ENCODE measurements at places on chromosomes 3 and 15.
A peak's percentile ranks its signal among the peaks of the same experiment; 100 is the strongest.

DNA sequence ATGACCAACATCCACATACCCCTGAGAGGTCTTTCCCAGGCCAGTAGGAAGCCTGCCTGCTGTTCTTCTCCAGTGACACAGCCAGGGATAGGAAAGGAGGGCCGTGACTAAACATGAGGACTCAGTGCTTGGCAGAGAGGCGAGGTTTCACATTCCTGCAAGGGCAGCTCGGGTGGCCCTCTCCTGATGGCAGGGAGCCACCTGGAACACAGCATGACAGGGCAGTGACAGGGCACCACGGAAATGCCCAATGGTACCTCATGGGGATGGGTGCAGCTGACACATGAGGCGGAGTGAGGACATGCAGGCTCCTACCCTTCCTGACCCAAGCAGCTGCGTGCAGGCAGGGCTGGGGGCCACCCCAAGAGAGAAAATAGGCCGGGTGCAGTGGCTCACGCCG is 7.4 kb upstream of the TGM5 start:
- DNase-seq = no peak

DNA sequence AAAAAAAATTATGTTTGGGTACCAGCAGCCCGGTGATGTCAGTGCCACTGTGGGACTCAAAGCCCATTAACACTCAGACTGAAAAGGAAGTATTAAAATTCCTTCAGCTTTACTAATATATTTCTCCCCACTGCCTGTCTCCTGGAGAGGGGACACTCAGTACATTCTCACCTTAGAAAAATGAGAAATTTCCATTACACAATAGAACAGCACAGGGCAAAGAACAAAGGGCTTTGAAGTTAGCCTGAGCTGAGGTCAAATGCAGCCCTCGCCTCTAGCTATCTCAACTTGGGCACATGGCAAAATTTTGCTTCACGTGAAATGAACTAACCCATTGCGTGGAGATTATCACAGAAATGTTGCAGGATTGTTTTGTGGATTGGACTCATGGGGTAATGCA is 80.8 kb downstream of the RARB start:
- DNase-seq = peak; percentile 27

DNA sequence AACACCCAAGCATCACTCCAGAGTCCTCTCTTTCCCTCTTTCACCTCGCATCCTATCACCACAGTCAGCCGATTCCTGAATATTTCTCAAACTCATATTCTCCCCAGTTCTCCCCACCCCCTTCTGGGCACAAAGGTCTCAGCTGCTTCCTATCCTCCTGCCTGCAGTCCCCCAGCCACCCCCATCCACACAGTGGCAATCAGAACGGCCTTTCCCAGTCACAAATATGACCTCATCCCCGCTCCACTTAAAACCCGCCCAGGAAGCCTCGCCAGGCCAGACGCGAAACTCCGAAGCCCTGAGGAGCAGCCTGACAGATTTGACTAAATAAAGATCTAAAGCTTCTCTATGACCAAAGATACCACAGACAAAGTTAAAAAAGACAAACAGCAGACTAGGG is 49.9 kb upstream of the LINGO1 start:
- no peak for DNase-seq

GRCh38 chr3:24067483-24067882 is 122.4 kb downstream of the NR1D2 start:
- no peak for DNase-seq

GRCh38 chr3:68485051-68485450 is 447.3 kb downstream of the TAFA4 start:
- no peak for DNase-seq

- DNase-seq = no peak
These were observed 49.4 kb downstream of the CHCHD6 start for GRCh38 chr3:126753191-126754160.

GRCh38 chr15:28125673-28126651 is 26.8 kb upstream of the OCA2 start:
- peak; percentile 25 for DNase-seq

- no peak for DNase-seq
These were observed 101.9 kb upstream of the GALNT15 start for GRCh38 chr3:16072420-16073110.

DNA sequence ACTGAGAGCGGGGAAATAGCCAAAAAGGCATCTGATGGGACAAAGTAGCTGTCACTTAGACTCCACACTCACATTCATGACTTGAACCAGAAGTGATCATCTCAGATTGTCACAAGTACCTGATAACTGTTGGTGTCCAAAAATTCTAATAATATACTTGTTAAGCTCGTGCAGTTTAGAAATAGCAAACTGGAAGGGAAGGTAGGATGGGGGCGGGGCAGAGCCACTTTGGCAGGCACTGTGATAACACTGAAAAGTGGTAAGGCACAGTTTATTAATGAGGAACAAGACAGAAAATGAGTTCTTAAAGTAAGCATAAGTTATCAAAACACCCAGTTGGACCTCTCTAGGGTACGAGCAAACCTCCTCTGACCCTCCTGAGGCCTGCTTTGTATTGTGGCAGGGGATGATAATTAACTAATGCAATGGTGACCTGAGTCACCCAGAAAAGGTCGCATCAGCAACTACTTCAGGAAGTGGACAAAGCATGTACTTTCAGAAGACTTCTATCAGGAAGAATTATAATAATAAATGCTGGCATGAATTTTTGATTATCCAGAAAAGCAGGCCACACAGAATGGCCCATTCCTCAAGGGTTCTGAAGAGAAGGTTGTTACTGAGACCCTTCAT is 54.4 kb downstream of the ADCY5 start:
- DNase-seq = no peak

DNA sequence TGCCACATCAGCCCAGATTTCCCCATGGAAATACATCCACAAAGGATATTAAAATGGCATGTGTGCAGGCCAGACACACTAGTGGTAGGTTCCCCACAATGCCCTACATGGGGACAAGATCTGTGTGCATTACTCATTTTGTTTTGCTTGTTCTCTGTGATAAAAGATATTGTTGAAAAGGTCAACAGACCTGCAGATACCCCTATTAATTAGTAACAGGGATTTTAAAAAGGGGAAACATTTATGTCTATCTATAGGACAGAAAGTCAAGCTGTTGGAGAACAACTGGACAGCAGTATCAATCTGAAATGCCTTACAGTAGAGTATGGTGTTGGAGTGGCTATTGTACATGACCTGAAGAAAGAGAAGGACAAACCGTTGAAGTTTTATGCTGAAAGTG is 596.0 kb upstream of the GRM7 start:
- DNase-seq = no peak

GRCh38 chr3:183584246-183584913 is 28.9 kb upstream of the KLHL6 start:
- DNase-seq = no peak

DNA sequence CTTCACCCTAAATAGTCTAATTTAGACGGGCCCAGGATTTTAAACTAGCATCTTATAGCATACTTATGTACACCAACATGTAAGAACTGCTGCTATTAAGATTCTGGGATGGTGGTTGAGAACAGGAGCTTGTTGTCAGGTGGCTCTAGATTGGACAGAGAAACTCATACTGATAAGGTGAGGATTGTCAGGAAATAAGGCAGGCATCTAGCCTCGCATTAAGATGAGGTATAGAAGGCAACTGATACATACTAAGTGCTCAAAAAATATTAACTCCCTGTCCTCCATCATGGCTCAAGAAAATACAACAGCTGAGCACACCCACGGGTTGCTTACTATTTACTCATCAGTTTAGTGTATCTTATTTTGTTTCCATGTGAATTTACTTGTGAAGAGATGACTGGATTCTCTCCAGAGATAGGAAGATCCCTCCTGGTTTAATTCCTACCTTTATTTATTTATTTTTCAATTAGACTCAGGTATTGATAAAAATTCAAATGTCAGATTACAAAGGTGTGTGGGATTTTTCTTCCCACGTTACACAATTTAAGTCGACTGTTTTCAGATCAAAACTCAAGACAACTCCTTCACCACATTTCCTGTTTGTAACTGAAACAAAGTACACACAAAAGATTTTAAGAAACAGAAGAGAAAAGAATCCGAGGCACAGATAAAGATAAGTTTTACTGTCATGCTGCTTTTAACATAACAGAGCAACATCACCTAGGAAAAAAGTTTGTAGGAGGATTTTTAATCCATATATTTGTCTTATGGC is at the start of gene TRAT1:
Gene TRAT1, plus strand, starts transcription at position 664 of the 775 bp plus-strand sequence. CDS start 142 bp downstream, outside the sequence.
- DNase-seq = no peak

DNA sequence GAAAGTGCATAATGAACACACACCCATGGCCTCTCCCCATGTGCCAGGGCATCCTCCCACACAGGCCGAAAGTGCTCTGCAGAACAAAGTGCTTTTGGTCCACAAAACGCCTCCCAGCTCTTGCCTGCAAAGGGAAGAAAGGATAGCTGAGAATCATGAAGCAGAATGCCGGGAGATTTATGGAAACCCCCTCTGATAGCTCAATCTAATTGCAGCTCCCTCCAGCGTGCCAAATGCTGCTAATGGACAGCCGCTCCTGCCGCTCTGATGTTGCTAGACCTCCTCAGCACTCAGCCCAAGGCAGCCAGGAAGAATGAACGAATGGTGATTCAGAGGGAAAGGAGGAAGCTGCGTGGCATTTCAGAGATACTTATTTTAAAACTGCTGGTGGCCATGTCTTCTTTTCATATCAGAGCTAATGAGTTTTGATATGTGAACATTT is 145.3 kb downstream of the TJP1 start:
- DNase-seq = no peak

DNA sequence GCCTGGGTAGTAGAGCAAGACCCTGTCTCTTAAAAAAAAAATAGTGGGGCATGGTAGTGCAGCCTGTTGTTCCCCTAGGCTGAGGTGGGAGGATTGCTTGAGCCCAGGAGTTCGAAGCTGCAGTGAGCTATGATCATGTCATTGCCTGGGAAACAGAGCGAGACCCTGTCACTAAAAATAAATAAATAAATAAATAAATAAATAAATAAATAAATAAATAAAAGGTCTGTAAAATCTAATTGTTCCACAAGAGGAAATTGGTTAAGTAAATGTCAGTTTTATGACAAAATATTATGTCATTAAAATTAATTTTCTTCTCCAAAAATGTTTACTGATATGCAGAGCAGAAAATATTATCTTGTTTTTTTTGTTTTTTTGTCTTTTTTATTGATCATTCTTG is 5.3 kb downstream of the CRELD1 start:
- no peak for DNase-seq

GRCh38 chr15:100595964-100596363 is 6.0 kb downstream of the LINS1 start:
- DNase-seq = no peak

DNA sequence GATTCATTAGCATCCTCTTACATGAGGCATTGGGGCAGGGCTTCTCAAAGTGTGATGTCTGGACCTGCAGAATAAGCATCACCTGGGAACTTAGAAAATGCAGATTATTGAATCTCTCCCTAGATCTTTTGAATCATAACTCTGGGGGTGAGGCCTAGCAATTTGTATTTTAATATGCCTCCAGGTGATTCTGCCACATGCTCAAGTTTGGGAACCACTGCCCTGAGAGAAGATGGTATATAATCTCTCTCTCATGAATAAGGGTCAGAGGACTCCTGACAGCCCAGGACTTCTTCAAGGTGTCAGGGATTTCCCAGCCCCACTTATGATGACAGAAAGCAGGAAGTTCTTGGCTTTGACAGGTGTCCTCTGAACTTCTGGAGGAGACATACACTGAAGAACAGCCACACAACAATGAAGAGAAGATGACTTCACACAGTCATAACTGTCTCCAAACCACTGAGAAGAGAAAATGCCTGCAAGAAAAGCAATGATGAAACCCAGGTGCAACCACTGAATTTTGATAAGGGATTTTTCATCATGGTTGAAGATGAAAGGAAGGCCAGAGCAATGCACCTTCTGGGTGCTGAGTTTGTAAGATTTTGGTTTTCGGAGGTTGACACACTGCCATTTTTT is 211.9 kb upstream of the MRPL3 start:
- DNase-seq = no peak

- no peak for DNase-seq
These were observed 262.1 kb downstream of the LPP start for GRCh38 chr3:188416041-188416440.

DNA sequence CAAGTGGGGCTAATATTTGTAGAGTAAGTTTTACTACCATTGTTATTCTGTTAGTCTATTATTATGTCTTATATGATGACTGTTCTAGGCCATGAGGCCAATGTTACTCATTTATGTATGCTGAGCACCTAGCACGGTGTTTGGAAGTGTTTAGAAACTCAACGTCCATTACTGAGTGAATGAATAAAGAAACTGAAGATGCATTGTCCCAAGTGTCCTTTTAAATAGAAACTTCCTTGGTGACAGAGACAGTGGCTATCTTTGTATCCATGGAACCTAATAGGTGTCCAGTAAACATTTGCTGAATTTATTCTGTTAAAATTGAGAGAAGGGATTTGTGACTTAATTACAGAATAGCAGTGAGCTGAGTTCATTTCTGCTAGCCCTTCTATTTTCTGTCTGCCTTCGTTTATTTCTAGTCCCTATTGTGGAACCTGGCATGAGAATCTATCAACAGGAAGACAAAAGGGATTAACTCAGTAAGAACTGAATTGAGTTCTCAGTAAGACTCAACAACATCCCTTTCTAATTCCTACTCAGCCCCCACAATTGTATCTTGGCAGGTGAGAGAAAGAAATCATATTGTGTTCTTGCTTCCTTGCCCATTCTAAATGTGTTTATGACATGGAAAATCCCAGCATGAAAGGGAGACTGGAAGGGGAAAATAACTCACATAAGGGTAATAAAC is 246.6 kb upstream of the LRRC3B start:
- no peak for DNase-seq

DNA sequence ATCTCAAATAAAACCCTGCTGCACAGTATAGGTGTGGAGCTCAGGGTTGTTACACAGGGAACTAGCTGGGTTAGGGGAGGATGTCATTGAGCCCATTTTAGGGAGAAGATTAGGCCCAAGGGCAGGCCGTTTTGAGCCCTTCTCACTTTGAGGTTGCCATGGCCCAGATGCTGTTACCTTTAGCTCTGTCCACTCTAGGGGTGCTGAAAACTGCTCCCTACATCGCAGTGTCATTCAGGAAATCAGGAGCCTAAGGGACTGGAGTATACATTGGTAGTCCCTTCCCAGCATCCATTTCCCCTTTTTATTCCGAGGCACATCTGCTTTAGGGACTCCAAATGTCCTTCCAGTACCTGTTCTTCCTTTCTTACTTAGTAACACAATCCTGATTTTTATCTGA is 79.0 kb upstream of the SELENOK start:
- DNase-seq = no peak

DNA sequence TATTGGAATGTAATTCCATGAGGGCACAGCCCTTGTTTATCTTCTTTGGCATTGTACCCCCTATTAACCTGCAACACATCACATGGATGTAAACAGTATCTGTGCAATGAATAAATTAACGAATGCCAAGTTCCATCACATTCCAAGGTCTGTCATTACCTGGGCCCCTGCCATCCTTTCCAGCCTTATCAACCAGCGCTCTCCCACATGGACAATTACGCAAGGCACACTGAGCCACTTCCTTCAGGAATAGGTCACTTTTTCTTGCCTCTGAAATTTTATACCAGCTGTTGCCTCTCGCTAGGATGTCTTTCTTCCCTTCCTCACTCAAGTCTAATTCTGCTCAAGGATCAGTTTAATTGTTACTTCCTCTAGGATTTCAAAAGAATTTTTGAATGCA is 1051.8 kb upstream of the CFAP20DC start:
- DNase-seq = no peak

GRCh38 chr3:46946856-46947545 is 29.5 kb downstream of the CCDC12 start:
- DNase-seq = no peak

GRCh38 chr15:66017792-66018487 is 148.6 kb downstream of the RAB11A start:
- no peak for DNase-seq

Measured in HFF-Myc (cell line).